ENCODE measurements at places on chromosomes 13 and 19.

- no peak for DNase-seq
Measured at GRCh38 chr13:79674765-79675515, 194.0 kb downstream of the NDFIP2 start.

DNA sequence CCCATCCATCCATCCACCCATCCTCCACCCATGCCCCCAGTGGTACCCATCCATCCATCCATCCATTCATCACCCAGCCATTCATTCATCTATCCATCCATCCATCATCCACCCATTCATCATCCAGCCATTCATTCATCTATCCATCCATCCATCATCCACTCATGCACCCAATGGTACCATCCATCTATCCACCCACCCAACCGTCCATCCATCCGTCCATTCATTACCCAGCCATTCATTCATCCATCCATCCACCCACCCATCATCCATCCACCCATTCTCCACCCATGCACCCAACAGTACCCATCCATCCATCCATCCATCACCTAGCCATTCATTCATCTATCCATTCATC, 5.3 kb downstream of the PLPPR3 start:
- DNase-seq = no peak

DNA sequence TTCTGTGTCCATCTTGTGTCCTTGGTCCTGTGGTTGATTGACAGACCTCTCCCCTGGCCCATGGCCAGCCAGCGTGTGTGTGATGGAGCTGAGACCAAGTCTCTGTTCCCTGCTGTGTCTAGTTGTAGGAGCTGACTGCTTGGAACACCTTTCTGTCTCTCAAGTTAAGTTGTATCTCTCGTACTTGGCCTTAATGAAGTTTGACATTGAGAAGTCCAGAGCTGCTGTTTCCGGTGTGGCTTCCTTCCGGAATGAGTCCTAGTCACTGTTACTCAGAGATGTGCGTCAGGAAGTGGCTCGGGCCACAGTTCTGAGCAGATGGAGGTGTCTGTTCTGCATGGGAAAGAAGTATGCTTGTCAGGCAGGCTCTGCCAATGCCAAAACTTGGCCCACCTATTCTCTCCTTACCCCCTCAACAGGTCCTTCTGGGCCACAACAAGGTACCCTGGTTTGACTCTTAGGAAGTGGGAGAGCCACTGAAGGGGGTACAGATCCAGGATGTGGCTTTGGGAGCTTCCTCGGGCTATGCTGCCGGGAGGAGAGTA, 54.3 kb downstream of the GATAD2A start:
- no peak for DNase-seq

GRCh38 chr13:93915269-93915809, 564.1 kb downstream of the DCT start:
- no peak for DNase-seq

- no peak for DNase-seq
Measured at GRCh38 chr19:4327877-4328242, 10.8 kb downstream of the STAP2 start.

GRCh38 chr19:40775632-40776022, 306 bp downstream of the MIA start:
- no peak for DNase-seq

- no peak for DNase-seq
Measured at GRCh38 chr19:7441468-7442146, 47.2 kb downstream of the PEX11G start.

DNA sequence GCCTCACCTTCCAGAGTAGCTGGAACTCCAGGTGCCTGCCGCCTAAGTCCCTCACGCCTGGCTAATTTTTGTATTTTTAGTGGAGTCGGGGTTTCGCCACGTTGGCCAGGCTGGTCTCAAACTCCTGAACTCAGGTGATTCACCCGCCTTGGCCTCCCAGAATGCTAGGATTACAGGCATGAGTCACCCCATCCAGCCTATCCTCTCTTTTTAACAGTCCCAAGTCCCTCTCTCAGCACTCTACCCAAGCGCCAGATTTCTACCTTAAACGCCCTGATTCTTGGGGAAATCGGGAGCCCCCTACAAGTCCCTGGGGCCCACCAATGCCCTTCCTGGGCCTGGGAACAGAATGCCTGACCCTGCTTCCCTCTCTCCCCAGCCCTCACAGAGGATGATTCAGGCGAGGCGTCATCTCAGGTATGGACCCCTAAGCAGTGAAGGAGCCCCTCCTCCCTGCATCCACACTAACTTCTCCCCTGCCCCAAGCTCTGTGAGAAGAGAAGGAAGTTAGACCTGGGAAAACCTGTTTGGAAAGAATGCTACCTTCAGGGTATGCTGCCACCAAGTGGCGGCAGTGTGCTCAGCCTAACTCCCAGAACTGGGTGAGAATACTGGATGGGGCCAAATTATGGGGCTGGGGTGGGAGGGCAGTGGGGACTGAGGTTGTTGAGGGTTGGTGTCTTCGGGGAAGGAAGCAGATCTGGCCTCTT, 20.8 kb upstream of the EBI3 start:
- DNase-seq = no peak

DNA sequence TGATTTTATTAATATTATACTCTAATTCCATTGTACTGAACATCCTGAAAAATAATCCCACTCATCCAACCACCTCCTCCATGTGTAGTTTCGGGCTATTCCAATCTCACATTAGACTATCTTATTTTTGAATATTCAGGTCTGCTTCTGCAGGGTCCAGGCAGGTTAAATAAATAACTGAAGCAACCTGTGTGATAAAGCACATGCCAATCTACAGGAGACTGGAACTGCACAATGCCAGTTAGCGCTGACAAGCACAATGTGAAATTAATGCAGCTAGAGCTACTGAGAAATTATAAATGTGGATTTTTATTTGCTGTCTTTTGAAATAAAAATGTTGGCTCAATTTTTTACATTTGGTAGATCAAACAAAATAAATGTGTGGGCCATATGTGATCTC, 540.1 kb upstream of the ATXN8OS start:
- DNase-seq = no peak

DNA sequence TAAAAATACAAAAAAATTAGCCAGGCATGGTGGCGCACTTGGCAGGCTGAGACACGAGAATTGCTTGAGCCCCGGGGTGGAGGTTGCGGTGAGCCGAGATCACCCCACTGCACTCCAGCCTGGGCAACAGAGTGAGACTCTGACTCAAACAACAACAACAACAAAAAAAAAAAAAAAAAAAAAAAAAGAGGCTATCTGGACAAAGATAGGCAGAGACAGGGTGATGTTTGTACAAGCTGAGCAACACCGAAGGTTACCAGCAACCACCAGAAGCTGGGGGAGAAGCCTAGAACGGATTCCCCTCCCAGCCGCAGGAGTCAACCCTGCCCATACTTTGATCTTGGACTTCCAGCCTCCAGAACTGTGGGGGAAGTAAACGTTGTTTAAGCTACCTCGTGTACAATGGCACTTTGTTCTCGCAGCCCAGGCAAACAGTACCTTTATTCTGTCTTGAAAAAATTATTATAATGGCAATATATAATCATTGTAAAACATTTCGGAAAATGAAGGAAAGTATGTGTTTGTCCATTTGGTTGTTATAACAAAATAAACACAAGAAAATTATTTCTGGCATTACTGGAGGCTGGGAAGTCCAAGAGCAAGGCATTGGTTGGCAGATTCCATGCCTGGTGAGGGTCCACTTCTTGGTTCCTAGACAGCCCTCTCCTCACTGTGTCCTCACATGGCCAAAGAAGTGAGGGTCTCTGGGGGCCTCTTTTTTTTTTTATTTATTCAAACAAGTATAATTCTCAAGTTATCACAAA, 39.8 kb upstream of the LATS2 start:
- DNase-seq = no peak

- DNase-seq = no peak
Measured at GRCh38 chr13:99282264-99283231, 24.4 kb upstream of the GPR18 start.

DNA sequence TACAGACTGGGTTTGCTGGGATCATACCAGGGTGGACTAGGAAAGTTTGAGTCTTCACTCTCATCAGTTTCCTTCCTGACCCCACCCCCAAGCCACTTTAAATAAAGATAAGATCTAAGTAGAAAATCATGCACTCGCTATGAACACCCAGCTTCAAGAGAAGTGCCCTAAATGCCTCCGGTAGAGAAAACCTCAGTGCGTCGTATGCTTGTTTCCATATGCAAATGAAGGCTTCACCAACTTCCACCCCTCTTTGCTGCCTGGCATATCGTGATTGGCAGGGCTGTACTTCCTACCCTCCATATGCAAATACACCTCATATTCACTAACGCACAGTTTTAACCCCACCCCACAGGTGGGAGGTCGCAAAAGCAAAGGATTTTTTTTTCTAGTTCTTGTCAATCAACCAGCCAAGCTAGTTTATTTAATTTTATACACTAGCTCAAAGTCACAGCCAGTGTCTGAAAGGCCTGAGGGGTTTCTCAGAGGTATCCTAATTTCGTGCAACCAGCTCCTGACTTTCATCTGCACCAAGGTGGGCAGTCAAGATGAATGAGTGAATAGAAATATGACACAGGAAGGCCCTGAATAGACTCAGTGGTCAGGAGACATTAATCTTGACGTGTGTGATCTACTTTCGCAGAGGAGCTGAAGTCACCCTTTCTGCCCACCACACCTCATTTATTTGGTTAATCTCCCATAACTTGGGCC, 121.1 kb upstream of the TSHZ3 start:
- peak; percentile 75 for DNase-seq

GRCh38 chr19:43616306-43616705, 3.1 kb downstream of the ZNF428 start:
- no peak for DNase-seq

- no peak for DNase-seq
Measured at GRCh38 chr19:39645800-39646411, 9.8 kb upstream of the LGALS16 start.

- no peak for DNase-seq
Measured at GRCh38 chr19:23343434-23344010, 51.7 kb downstream of the ZNF91 start.

DNA sequence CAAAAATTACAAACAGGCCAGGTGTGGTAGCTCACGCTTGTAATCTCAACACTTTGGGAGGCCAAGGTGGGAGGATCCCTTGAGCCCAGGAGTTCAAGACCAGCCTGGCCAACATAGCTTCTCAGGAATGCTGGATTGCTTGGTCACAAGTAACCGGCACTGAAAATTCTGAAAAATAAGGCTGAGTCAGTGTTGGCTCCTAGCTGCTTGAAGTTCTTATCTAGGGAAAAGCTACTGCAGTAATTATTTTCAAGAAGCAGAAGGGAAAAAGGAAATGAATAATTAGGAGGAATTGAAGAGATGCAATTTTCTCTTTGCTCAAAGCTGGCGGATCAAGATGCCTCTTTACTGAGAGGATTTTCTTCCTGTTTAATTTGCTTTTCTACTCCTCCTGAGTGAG, 75.0 kb upstream of the GTF3A start:
- DNase-seq = no peak

- no peak for DNase-seq
Measured at GRCh38 chr19:45897261-45897812, 5.1 kb downstream of the MYPOP start.

DNA sequence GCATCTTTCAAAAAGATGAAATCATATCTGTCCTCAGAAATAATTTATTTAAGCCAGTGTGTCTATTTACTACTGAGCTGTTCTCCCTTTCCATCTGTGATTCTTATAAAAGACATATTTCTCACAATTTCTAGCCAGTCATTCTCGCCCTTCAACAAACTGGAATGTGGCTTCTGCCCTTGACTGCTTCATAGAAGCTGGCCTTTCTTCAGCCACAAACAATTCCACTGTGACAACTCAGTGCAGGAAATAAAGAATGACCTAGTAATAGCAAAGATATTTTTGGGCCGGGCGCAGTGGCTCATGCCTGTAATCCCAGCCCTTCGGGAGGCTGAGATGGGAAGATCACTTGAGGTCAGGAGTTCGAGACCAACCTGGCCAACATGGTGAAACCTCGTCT, 655.5 kb downstream of the PCDH9 start:
- no peak for DNase-seq

DNA sequence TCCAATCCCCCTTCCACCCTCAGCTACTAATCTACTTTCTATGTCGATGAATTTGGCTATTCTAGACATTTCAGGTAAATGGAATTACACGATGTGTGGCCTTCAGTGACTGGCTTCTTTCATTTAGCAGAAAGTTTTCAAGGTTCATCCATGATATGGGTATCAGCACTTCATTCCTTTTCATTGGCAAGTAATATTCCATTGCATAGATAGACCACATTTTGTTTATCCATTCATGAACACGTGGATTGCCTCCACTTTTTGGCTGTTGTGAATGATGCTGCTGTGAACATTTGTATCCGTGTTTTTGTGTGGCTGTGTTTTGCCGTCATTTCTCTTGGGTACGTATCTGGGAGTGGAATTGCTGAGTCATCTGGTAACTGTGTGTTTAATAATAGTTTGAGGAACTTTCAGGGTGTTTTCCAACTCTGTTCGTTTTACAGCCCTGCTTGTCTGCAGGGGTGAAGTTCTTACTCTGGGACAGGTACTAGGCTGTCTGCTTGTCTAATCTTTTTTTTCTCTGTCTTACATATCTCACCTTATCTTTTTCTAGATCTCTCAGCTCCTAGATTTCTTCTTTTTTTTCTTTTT, 32.5 kb downstream of the MARK4 start:
- no peak for DNase-seq

- DNase-seq = no peak
Measured at GRCh38 chr13:42766016-42766415, 15.4 kb upstream of the FAM216B start.

DNA sequence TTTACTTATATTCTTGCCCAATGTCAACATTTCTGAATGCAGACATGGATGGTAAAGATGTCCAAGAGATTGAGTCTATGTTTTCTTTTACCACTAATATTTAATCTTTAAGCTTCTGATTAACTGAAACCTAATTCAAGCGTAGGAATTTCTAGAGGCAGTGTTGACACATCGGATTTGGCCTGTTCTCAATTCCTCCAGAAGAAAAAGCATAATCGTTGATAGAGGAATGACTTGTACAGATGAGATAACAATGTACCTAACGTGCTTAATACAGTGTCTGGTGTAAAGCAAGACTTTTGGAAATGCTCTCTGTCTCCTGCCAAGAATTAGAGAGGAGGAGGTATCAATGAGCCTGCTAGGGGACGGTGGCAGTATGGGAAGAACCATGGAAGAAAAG, 35.2 kb downstream of the SLC15A1 start:
- DNase-seq = no peak

GRCh38 chr19:52734331-52734892, 432 bp downstream of the ZNF611 start:
- DNase-seq = peak; percentile 45

DNA sequence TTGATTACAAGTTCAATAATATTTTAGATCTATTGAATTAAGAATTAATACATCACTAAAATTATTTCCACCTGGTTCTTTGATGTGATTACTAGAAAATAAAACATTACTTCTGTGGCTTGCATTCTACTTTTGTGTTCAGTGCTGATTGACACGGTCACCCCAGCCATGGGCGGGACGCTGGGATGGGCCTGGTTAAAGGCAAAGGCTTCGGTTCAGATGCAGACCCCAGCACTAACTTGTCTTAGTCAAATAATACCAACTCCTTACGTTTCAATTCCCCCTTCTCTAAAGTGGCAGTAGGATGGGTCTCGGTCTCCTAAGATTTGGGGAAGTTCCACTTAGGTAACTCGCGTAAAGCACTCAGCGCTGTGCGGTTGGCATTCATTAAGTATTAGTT, 144.9 kb downstream of the URI1 start:
- no peak for DNase-seq
